ENCODE measurements at places on chromosomes 11 and 22. TPM values are rescaled to one million over a fixed set of nuclear protein-coding genes. Genes with fewer than 3 reads are reported as not detected.

Gene PRODH
- 0.43 TPM for total RNA-seq

Gene TST
- 32.2 TPM for total RNA-seq

DNA sequence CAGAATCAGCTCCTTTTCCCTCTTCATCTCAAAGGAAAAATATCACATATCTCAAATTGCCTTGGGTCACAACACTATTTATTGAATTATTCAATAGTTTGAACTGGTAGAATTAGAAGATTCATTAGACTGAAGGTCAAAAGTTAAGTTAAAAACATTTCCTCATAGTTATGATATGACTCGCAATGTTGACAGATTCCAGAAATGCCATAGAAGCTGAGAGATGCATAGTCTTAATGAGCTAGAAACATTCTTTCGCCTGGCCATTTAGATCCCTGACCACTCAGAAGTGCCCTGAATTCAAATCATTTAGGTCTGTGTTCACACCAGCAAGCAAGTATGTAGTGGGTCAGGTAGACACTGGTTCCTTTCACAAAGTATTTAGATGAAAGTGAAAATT lies 44.4 kb downstream of the FAT3 start:
- DNase-seq: peak; percentile 38

Gene PRRG4
- 0.21 TPM for total RNA-seq

- DNase-seq: no peak
These were observed 60.2 kb downstream of the PDE2A start for GRCh38 chr11:72613977-72614376.

DNA sequence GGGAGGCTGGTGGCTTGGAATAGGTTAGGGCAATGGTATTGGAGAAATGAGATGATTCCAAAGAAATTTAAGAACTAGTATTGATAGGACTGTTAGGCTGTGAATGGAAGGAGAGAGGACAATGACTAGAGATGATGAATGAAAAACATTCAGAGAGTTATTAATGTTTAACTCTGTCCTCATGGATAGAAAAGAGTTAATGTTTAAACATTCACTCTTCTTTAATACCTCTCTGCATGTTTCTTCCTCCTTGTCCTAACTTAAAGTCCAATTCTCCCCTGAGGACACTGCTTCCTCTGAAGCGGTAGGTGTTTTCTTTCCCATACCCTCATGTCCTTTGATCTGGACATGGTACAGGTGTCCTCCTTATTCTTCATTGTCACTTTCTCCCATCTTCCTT lies 13.4 kb downstream of the CHEK1 start:
- DNase-seq: no peak

DNA sequence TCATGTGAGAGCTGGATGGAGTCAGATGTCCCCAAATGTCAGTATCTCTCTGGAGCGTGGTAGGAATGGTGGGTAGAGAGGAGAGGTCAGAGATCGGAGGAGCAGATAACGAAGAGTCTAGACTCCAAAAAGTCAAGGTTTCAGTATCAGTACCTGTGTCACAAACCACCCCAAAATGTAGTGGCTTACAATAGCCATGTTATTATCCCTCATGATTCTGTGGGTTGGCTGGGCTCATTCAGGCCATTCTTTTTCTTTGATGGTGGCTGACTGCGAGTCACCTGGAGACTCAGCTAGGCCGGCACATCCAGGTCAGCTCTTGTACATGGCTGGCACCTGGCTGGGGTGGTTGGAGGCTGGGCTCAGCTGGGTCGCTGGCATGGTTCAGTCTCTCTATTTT lies 7.3 kb upstream of the SSTR3 start:
- DNase-seq: no peak

DNA sequence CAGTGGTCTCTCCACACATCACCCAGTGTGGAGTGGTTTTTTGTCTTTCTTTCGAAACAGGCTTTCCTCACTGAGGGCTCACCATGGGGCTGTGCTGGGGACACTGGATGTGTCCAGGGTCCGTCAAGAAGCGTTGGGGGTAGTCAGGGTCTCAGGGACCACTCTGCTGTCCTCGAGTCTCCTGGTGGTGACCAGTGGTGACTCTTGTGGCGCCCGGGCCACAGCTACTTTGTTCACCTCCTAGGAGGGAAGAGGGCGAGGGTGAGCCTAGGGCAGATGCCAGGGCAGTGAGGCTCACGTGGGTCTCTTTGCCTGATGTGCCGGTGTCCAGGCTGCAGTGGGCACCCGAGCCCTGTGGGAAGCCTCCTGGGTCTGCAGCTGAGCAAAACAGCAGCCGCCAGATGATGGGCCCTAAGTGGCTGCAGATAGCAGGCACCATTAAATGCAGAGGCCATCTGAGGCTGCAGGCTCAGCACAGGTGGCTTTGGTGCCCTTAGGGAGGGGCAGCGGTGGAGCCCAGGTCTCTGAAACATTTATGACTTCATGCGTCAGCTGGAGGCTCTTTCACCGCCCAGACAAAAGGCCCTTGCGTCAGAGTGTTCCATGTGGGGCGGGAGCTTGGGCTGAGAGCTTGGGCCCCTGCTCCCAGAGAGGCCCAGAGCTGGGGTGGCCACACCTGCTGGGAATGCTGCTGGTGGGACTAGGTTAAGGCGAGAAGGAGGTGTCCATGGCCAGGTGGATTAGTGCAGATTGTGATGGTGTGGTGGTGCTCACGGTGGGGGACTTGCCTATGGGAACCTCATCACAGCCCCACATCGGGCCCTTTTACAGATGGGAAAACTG lies 29.5 kb downstream of the KCNQ1 start:
- DNase-seq: peak; percentile 65
